ELR (cell line): ENCODE measurements at places on chromosomes 12 and 14.

- DNase-seq: peak; percentile 86
Observed at GRCh38 chr14:51473808-51474565, 177.7 kb upstream of the FRMD6 start.

DNA sequence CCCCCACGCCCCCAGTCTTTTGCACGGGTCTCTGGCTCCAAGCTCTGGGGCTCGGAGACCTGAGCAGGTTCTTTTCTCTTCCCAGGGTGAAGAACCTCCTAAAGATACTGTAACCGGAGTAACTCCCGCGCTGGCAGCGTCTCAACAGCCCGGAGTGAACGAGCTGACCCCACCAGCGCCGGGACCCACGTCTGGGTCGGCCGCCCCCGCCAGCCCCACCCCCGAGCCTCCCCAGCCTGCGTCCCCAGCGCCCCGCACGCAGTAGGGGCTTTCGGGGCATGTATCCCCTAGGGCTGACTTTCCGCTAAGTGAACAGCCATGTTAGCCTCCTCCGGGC lies 858 bp downstream of the SLC35F4 start:
- DNase-seq: no peak

GRCh38 chr12:102883204-102883799 lies 33.7 kb downstream of the PAH start:
- peak; percentile 42 for DNase-seq

GRCh38 chr12:103503546-103504480 lies 8.0 kb upstream of the C12orf42 start:
- peak; percentile 8 for DNase-seq

DNA sequence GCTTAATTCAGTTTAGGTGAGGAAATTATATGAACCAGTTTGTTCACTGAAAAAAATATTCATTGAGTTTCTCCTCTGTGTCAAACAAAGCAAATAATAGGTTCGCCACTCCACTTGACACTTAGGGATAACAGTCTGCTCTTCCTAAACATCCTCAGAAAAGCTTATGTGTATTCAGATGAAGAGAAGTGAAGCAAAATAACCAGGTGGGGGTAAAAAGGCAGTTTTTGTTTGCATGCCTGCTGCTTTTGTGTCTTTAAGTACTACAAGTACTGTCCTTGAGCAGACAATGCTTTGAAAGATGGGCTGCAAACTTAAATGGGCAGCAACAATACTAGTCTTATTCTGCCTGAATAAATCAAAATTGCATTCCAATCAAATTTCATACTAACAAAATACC lies 910.7 kb upstream of the MDGA2 start:
- no peak for DNase-seq

DNA sequence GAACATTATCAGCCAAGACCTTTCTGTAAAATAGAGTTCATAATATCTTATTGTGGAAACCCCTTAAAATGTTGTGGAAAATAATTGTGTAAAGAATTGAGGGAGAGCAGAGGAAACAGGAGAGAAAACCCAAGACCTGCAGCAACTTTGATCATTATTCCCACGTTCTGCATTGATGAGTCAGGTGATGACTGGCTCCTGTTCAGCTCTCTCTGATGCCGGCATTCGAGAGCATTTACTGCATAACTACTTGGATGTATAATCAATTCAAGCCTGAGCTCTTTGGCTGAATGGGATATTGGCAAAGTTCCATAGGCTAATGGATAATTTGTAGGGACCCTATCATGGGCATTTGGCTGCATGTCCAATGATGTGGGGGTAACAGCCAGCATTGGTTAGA lies 176.3 kb upstream of the ARID2 start:
- peak; percentile 77 for DNase-seq

DNA sequence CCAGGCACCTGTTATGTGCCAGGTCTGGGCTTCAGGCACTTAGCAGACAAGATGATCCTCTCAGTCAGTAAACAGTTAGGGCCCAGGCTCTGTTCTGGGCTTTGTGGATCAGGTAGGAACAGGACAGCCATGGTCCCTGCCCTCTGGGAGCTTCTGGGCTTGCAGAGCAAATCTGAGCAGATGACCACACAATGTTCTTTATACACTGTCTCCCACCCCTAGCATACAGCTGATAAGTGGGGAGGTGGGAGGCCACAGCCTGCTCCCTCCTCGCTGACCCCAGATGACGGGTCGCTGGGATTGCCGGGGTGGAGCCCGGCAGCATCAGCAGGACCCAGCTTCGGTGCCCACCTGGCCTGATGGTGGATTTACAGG lies 53.1 kb upstream of the RIN3 start:
- DNase-seq: no peak
